Aorta (tissue), 5 donors: ENCODE measurements at places on chromosomes 6 and 20.

GRCh38 chr20:21360705-21361104, 36.6 kb downstream of the NKX2-4 start:
- DNase-seq = no peak

GRCh38 chr20:5145365-5146098, 18.7 kb downstream of the CDS2 start:
- no peak for DNase-seq

DNA sequence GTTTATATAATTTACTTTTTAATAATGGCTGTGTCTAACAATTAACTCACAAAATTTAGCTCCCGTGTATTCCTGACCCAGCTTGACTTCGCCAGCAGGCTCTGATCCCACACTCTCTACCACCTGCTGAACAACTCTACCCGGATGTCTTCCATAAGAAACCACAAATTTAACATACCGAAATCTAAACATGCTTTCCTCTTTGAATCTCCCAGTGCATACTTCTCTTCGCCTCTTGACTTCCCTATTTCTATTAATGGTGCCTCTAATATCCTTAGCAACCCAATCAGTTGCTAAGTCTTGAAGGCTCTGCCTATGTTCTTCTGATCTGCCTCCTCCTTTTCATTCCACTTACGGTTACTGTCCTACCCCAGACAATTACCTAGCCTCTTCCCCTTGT, 4.6 kb upstream of the MYB start:
- no peak for DNase-seq

DNA sequence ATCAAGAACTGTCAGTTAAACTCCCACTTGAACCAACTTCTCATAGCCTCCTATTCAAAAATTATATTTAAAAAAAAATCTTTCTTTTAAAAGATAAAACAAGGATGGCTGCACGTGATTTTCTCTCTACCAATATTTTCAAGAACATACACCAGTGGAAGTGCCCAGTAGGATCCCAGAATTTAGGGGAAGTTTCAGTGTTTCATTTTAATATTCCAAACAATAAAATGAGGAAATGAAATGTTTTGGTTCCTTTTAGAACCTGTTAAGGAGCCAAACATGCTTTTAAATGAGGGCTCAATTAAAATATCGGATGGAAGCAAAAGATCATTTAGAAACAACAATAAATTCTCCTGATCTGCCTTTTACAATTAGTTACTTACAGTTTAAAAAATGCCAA, 26.4 kb upstream of the PRELID3B start:
- DNase-seq = no peak

DNA sequence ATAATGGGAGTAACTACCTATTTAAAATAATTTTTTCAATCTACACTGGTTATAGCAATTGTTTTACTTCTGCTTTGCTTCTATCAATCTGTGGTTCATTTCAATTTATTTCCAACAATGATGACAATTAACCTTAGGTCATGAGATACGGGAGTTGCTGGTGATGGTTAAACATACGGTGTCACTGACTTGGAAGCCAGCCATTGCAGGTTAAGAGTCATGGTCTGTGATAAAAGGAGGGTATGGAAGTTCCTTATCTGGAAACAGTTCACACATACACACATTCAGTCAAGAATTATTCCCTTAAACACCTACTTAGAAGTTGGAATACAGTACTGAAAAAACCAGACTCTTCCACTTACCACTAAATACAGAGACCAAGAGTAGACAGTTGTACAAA, 180.0 kb downstream of the KIF16B start:
- DNase-seq = no peak

DNA sequence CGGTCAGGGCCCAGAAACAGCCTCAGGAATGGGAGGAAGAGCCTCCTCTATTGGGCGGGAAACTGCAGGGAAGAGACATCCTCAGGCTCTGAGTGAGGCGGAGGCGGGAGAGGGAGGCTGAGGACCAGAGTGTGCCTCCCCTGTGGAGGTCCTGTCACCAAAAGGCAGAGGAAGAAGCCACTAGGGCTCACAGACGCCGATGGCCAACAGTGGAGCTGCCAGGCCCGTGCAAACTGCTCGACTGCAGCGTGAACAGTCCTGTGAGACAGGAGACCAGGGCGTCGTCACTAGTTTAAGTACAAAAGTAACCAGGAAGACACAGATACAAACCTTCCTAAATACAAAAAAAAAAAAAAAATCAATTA, 82.7 kb downstream of the TAF4 start:
- DNase-seq = no peak
